ENCODE measurements at places on chromosomes 16 and 17. TPM values are rescaled to one million over a fixed set of nuclear protein-coding genes. Genes with fewer than 3 reads are reported as not detected.

- no peak for DNase-seq
- H3K4me1 ChIP-seq: peaks cover 25% of the 10 kb centered on the region
- peaks cover 10% of the 10 kb centered on the region for H3K36me3 ChIP-seq
- H3K4me3 ChIP-seq: no peak overlapping the region
Observed at GRCh38 chr17:46167267-46167666, 26.0 kb downstream of the KANSL1 start.

- DNase-seq: no peak
- no peaks in the 10 kb centered on the region for H3K36me3 ChIP-seq
Observed at GRCh38 chr17:73343739-73344454, 32.1 kb upstream of the CDC42EP4 start.

GRCh38 chr16:82700541-82701235 is 73.9 kb downstream of the CDH13 start:
- H3K27me3 ChIP-seq: no peaks in the 10 kb centered on the region
- no peaks in the 10 kb centered on the region for H3K4me1 ChIP-seq
- no peak overlapping the region for H3K4me3 ChIP-seq
- DNase-seq: no peak

GRCh38 chr16:28146536-28146935 is 65.2 kb downstream of the XPO6 start:
- no peak for DNase-seq
- no peak overlapping the region for H3K4me3 ChIP-seq
- H3K27me3 ChIP-seq: no peaks in the 10 kb centered on the region
- H3K36me3 ChIP-seq: peaks cover 8% of the 10 kb centered on the region

- DNase-seq: no peak
- H3K27ac ChIP-seq: no peak overlapping the region
- no peak overlapping the region for H3K4me3 ChIP-seq
- H3K4me1 ChIP-seq: no peaks in the 10 kb centered on the region
- no peaks in the 10 kb centered on the region for H3K27me3 ChIP-seq
- H3K36me3 ChIP-seq: no peaks in the 10 kb centered on the region
Observed at GRCh38 chr17:11813871-11814270, 183.4 kb downstream of the ZNF18 start.

DNA sequence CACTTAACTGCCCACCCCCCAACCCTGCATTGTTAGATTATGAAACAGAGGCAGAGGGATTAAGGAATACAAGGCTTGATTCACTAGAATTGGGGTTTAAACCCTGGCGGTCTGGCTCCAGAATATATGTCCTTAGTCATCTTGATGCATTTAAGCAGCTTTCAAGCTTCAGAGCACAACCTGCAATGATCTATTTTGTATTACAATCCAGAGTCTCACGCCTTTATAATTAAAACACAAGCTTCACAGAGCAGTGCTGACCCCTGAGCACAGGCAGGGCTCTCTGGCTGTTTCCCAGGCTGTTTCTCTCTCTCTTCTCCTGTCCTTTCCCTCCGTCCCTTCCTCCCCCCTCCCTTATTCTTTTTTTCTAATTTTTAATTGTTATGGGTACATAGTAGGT is 209.1 kb downstream of the SPECC1 start:
- no peaks in the 10 kb centered on the region for H3K27me3 ChIP-seq
- no peak overlapping the region for H3K4me3 ChIP-seq
- DNase-seq: no peak
- H3K36me3 ChIP-seq: no peaks in the 10 kb centered on the region
- no peak overlapping the region for H3K27ac ChIP-seq

DNA sequence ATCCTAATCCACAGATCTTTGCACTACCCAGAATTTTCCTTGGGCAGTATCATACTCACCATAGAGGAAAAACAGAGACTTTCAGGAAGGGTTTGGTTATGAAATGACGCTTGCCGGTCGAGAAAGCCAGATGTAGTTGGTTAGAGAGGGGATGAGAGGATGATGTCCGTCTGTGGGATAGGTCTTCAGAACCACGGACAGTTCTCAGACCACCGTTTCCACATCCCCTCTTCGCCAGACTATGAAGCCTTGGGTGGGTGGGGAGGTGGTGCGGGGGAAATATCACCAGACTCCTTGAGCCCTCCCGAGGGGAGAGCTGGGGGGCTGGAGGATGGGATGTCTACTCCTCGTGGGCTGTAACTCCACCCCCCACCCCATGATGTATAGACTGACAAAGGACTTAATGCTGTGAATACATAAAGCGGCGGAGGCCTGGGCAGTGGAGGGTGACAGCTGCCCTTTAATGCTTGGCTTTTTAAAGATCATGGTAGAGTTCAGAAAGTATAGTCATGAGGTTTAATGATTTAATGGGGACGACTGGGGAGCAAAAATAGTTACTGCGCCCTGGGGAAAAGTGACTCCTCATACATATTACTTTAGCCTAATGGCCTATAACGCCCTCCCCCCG is 96.6 kb downstream of the MRM1 start:
- H3K27ac ChIP-seq: no peak overlapping the region
- no peaks in the 10 kb centered on the region for H3K36me3 ChIP-seq
- no peaks in the 10 kb centered on the region for H3K4me1 ChIP-seq

GRCh38 chr16:82008957-82009592 is 2.2 kb downstream of the SDR42E1 start:
- DNase-seq: no peak
- no peaks in the 10 kb centered on the region for H3K36me3 ChIP-seq
- no peak overlapping the region for H3K27ac ChIP-seq
- peaks cover 2% of the 10 kb centered on the region for H3K4me1 ChIP-seq
- no peak overlapping the region for H3K4me3 ChIP-seq

DNA sequence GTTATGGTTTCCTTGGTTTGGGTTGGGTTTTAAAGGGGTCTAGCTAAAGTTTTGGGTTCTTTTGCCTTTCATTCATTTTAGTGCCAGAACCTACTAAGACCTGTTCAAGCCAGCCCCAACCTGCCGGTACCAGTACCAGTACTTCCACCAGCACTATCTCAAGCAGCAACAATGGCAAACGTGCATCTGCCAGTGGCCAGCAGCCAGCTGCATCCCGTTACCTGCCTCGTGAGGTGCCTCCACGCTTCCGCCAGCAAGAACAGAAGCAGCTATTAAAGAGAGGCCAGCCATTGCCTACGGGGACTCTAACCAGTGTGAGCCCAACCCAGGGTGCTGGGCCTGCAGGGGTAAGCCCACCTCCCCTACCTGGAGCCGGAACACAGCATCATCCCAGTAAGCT is 72.9 kb downstream of the TNRC6C start:
- H3K36me3 ChIP-seq: peaks cover 3% of the 10 kb centered on the region
- H3K27me3 ChIP-seq: no peaks in the 10 kb centered on the region
- no peaks in the 10 kb centered on the region for H3K4me1 ChIP-seq
- no peak overlapping the region for H3K27ac ChIP-seq

- H3K27me3 ChIP-seq: no peaks in the 10 kb centered on the region
- no peaks in the 10 kb centered on the region for H3K4me1 ChIP-seq
- DNase-seq: no peak
- H3K36me3 ChIP-seq: no peaks in the 10 kb centered on the region
Observed at GRCh38 chr16:86379505-86379846, 130.9 kb upstream of the FOXF1 start.

- no peaks in the 10 kb centered on the region for H3K36me3 ChIP-seq
- H3K4me3 ChIP-seq: no peak overlapping the region
- H3K4me1 ChIP-seq: no peaks in the 10 kb centered on the region
- H3K27ac ChIP-seq: no peak overlapping the region
Observed at GRCh38 chr16:82439678-82440293, 187.0 kb upstream of the CDH13 start.

- no peaks in the 10 kb centered on the region for H3K36me3 ChIP-seq
- no peaks in the 10 kb centered on the region for H3K4me1 ChIP-seq
- no peak overlapping the region for H3K4me3 ChIP-seq
- no peak for DNase-seq
- H3K27me3 ChIP-seq: no peaks in the 10 kb centered on the region
- no peak overlapping the region for H3K27ac ChIP-seq
Observed at GRCh38 chr16:54253118-54253517, 33.5 kb downstream of the IRX3 start.

- DNase-seq: no peak
- H3K4me3 ChIP-seq: no peak overlapping the region
- no peaks in the 10 kb centered on the region for H3K4me1 ChIP-seq
- H3K27ac ChIP-seq: no peak overlapping the region
- H3K27me3 ChIP-seq: no peaks in the 10 kb centered on the region
Observed at GRCh38 chr16:79077346-79077745, 523.2 kb downstream of the MAF start.

DNA sequence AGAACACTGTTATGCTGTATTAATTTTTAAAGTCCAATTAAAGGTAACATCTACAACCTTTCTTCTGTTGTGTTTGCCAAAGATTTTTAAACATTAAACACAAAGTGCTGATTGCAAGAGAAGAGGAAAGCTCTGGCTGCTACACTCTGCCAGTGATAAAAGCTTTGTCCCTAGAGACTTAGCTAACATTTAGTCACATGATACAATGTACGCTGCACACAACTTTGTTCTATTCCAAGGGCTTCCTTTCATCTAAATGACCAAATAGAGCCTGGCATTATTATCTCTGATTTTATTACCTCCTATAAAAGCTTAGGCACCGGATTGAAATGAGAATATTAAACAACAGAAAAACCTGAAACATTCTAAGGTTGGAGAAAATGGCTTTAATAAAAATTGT is 388.7 kb upstream of the PMFBP1 start:
- H3K4me1 ChIP-seq: no peaks in the 10 kb centered on the region
- no peaks in the 10 kb centered on the region for H3K27me3 ChIP-seq
- no peaks in the 10 kb centered on the region for H3K36me3 ChIP-seq
- H3K4me3 ChIP-seq: no peak overlapping the region
- H3K27ac ChIP-seq: no peak overlapping the region

GRCh38 chr17:10031127-10031526 is 126.1 kb upstream of the RCVRN start:
- no peak for DNase-seq
- H3K4me3 ChIP-seq: no peak overlapping the region
- H3K4me1 ChIP-seq: peaks cover 2% of the 10 kb centered on the region
- no peaks in the 10 kb centered on the region for H3K36me3 ChIP-seq
- H3K27me3 ChIP-seq: no peaks in the 10 kb centered on the region
- no peak overlapping the region for H3K27ac ChIP-seq

GRCh38 chr17:81831957-81832607 is 1.0 kb downstream of the MCRIP1 start:
- H3K27me3 ChIP-seq: no peaks in the 10 kb centered on the region
- H3K4me1 ChIP-seq: peaks cover 22% of the 10 kb centered on the region
- H3K36me3 ChIP-seq: no peaks in the 10 kb centered on the region

DNA sequence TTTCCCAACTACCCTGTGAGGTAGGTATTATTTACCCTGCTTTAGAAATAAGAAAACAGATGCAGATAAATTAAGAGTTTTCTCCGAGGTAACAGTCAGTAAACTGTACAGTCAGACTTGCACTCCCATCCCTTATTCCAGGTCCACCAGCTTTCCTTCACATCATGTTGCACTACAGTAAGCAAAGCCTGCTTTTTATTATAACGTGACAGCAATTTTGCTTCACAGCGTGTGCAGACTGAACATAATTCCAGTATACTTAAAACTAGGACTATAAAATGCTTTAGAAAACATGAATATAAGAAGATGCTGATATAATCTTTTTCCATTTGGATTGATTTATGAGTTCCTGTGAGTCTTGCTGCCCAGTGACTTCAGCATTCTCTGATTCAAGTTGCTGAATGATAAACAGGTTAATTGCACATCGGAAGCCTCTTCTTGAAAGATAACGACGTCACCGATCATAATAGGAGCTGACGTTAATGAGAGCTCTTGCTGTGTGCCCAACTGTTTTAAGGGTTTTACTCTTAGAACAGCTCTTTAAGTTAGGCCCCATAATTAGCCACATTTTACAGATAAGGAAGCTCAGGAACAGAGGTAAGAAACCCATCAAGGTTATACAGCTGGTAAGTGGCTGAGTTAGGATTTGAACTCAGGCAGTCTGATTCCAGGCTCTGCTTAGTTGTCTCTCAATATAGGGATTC is 1.4 kb downstream of the LIG3 start:
- H3K27ac ChIP-seq: no peak overlapping the region
- H3K36me3 ChIP-seq: peaks cover under 1% of the 10 kb centered on the region
- peaks cover 12% of the 10 kb centered on the region for H3K4me1 ChIP-seq
- H3K4me3 ChIP-seq: peak overlapping the region; percentile 83
- DNase-seq: no peak

- H3K36me3 ChIP-seq: no peaks in the 10 kb centered on the region
- H3K27ac ChIP-seq: no peak within 1 kb of the TSS
- H3K4me3 ChIP-seq: no peak within 1 kb of the TSS
- H3K27me3 ChIP-seq: peaks cover 2% of the 10 kb centered on the region
- peak; percentile 54 for DNase-seq
Observed at GRCh38 chr16:24255456-24256371, at the start of gene CACNG3. Gene CACNG3 (plus strand): TSS chr16:24256335. CDS start chr16:24256755, 420 bp downstream.

- peaks cover 6% of the 10 kb centered on the region for H3K36me3 ChIP-seq
- no peak overlapping the region for H3K27ac ChIP-seq
- H3K4me3 ChIP-seq: no peak overlapping the region
- H3K4me1 ChIP-seq: no peaks in the 10 kb centered on the region
- DNase-seq: no peak
- H3K27me3 ChIP-seq: no peaks in the 10 kb centered on the region
Observed at GRCh38 chr17:19287651-19288050, 50.5 kb downstream of the EPN2 start.

DNA sequence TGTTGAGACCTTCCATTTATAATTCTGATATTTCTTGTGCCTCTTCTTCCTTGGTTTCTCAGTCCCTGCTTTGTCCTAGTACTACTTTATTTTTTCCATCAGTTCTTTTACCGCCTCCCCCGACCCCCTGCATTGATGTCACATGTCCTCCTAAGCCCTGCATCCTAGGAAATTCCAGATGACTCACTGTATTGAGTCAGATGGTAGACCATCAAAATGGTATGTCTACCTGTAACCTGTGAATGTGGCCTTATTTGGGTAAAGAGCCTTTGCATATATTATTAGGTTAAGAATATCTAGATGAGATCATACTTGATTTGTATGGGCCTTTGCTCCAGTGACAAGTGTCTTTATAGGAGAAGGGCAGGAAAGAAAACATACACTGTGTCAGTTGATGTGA is 515.3 kb upstream of the CA10 start:
- no peaks in the 10 kb centered on the region for H3K4me1 ChIP-seq
- H3K36me3 ChIP-seq: no peaks in the 10 kb centered on the region
- DNase-seq: no peak
- no peaks in the 10 kb centered on the region for H3K27me3 ChIP-seq

- H3K27me3 ChIP-seq: no peaks in the 10 kb centered on the region
- DNase-seq: no peak
- no peak overlapping the region for H3K27ac ChIP-seq
- H3K4me3 ChIP-seq: no peak overlapping the region
- H3K4me1 ChIP-seq: peaks cover 7% of the 10 kb centered on the region
Observed at GRCh38 chr17:79071161-79071740, 3.4 kb upstream of the ENGASE start.

GRCh38 chr17:73317513-73318426 is 6.0 kb upstream of the CDC42EP4 start:
- peaks cover 6% of the 10 kb centered on the region for H3K4me1 ChIP-seq
- no peak overlapping the region for H3K27ac ChIP-seq
- no peak for DNase-seq

GRCh38 chr17:68993112-68993511 is 37.9 kb upstream of the ABCA8 start:
- DNase-seq: no peak
- H3K27ac ChIP-seq: no peak overlapping the region
- H3K36me3 ChIP-seq: no peaks in the 10 kb centered on the region
- H3K4me1 ChIP-seq: no peaks in the 10 kb centered on the region

The C16orf78 gene
- not detected for total RNA-seq

The PIK3R5 gene
- 19.1 TPM for total RNA-seq

The SP2 gene
- total RNA-seq: 23.6 TPM

The PRR11 gene
- total RNA-seq: 2.5 TPM

The SOX8 gene
- total RNA-seq: 1.0 TPM

The SDR42E2 gene
- not detected for total RNA-seq

The HASPIN gene
- 0.38 TPM for total RNA-seq

The NXPH3 gene
- total RNA-seq: 0.98 TPM

The SKAP1 gene
- 34.8 TPM for total RNA-seq

The CNEP1R1 gene
- total RNA-seq: 19.4 TPM

The TMC8 gene
- total RNA-seq: 35.9 TPM

The TVP23A gene
- total RNA-seq: 0.19 TPM

The DEXI gene
- total RNA-seq: 31.0 TPM

The MYLK3 gene
- 0.31 TPM for total RNA-seq

The CCL4L2 gene
- total RNA-seq: 1.6 TPM
